Activated CD8-positive, alpha-beta memory T cell treated with anti-CD3 and anti-CD28 coated beads for 1 hour (primary cell): ENCODE measurements at places on chromosomes 13 and 19.

DNA sequence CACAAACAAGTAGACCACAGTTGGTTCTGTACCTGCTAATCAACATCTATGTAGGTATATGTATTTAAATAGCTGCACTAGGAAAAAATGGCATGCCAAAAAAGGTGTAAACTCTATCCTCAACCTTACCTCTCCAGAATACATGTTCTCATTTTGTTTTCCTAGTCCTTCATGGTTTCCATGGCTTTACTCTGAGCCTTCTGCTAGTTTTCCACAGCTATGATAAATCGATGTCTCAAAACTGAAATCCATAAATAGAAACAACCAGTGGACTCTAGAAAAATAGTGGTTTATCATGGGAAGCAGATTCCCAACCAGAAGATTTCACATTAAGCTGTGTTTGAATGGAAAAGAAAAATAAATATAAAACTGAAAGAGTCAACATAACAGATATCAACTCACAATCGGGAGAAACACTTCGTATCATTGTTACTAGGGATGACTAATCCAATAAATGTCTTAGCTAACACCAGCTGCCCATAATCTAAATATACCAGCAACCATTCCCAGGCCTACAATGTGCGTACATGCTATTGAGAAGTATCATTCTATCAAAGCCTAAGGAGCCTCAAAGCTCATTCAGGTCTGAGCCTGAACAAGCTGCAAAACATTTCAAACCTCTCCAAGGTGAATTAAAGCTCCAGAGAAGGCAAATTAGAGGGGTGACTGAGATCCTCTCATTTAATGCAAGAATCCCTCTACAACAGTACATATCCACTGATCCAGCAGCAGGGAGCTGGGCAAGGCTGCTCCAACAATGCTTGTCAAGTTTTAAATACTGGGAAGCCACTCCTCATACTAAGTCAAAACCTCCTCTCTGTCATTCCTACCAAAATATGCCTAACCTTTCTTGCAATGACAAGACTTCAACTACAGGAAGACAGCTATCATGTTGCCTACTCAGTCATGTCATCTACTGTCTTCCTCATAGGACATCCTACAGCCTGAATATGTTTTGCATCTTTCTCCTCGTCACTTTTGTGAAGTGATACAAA is 90.2 kb downstream of the KCTD12 start:
- no peak for DNase-seq

- no peak for DNase-seq
These were observed 542 bp downstream of the CACNG7 start for GRCh38 chr19:53909471-53910169.

- no peak for DNase-seq
These were observed 7.1 kb downstream of the CLIP3 start for GRCh38 chr19:36025541-36025940.

GRCh38 chr13:41502031-41502430 is 44.7 kb downstream of the RGCC start:
- DNase-seq: no peak

- no peak for DNase-seq
These were observed 45.1 kb upstream of the CEACAM21 start for GRCh38 chr19:41530761-41531301.

DNA sequence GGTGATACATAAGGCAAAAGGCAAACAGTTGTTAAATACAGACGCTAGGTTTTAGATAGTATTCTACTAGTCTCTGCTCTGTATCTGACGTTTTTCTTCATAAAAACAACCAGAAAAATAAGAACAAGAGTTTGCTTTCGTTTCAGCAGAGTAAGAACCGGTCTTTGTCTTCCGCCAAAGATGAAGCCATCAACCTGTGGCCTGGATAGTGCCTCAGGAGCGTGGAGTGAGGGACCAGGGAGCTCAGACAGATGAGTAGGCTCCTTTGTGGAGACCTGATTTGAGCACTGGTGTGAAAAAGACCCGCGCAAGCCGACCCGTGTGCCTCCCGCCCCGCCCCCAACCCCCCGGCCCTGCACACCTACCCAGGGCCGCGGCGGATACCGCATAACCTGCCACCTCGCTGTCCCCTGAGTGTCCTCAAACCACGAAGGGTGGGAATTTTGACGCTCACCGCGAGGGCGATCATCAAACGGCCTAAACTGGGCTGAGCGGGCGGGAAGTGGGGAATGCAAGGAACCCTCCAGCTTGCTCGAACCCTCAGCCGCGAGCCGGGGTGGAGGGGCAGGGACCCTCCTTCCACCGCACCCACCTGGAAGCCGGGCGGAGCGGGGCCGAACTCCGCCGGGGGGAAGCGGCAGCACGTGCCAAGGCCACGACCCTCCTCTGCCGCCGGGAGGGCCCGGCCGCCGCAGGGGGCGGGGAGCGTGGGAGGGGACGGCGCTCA is 866 bp upstream of the LMO7 start:
- DNase-seq: no peak

GRCh38 chr13:46580362-46580839 is 27.4 kb downstream of the LRCH1 start:
- DNase-seq: no peak

DNA sequence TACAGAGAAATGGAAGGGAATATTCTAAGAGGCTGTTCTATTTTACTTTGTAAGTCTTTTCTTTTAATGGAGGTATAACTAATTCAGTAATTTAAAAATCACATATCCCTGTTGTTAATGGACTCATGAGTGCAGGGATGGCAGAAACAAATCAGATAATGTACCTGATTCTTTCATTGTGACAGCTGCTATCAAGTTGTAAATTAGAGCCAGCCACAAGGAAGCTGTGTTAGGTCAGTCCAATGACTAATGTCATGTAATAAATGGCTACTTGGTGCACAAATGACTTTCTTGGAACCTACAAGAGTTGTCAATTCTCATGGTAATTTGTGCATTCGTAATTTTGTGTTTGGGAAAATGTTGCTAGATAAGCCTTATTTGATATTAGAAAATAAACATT is 446.4 kb downstream of the DCT start:
- DNase-seq: no peak

GRCh38 chr19:18435842-18436670 is 1.9 kb downstream of the ISYNA1 start:
- no peak for DNase-seq

DNA sequence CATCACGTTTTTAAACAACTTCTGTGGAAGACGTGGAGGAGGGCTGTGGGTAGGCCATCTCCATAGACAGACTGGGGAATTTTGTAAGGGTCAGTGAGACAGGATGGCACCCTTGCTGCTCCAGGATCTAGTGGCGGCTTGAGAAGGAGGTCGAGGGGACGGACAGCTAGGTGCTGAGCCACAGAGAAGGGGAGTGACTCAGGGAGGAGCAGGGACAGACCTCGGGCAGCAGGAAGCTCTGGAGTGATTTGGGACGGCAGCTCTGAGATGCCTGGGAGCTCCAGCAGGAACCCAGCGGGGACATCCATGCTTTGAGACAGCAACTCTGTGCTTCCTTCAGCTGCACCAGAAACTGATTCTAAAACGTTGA is 169.1 kb upstream of the SOX1 start:
- DNase-seq: no peak

DNA sequence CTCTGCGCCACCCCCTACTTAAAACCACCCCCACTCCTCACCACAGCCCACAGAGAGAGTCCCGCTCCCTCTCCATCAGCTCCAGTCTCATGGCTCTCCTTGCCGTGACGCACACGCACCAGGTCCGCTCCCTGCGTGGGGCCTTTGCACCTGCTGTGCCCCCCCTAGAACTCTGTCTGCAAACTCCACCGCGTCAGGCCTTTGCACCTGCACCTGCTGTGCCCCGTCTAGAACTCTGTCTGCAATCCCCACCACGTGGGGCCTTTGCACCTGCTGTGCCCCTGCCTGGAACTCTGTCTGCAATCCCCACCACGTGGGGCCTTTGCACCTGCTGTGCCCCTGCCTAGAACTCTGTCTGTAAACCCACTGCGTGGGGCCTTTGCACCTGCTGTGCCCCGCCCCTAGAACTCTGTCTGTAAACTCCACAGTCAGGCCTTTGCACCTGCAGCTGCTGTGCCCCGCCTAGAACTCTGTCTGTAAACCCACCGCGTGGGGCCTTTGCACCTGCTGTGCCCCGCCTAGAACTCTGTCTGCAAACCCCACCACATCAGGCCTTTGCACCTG is 4.2 kb downstream of the SHC2 start:
- DNase-seq: no peak
